ENCODE measurements at places on chromosomes 3 and 15.

GRCh38 chr3:46946856-46947545 is 29.5 kb downstream of the CCDC12 start:
- DNase-seq = no peak

DNA sequence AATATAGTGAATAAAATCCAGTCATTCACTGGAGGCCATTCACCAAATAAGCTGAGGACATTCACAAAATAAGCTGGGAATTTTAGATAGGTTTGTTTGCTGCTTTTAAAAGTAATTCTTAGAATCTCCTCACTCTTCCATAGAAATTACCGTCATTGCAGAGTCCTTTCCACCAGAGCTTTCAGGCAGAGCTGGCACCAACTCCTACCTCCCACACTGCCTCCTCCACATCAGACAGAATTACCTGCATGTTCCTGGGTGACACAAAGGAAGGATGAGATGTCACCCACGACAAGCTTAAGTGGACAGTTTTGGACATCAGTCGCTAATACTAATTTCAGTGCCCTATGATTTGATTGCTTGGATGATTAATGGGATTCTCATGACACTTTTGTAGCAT is 1113.2 kb downstream of the IGSF11 start:
- DNase-seq = no peak

- DNase-seq = peak; percentile 46
These were observed 17.6 kb upstream of the PAQR9 start for GRCh38 chr3:142981108-142981507.

- DNase-seq = no peak
These were observed 46.0 kb downstream of the SLC7A14 start for GRCh38 chr3:170539897-170540296.

DNA sequence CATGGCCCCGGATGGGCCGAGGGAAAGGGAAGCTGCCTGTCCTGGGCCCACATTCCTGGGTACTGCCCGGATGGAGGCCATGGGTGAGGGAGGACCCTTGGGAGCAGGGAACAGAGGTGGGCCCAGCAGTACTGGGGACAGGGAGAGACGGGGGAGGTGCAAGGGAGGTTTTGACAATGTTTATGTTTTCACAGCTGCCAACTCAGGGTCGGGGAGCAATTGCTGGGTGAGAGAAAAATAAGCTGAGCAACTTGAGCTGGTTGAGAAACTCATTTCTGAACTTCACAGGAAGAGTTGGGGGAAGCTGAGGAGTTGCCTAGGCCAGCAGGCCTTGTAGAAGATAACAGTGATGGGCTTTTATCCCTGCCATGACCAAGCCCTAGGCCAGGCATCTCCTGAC is 11.1 kb upstream of the TSPAN3 start:
- DNase-seq = no peak

GRCh38 chr3:168608926-168609325 is 513.2 kb upstream of the GOLIM4 start:
- no peak for DNase-seq
